Erythroblast (primary cell): ENCODE measurements at places on chromosomes 6 and 20.

DNA sequence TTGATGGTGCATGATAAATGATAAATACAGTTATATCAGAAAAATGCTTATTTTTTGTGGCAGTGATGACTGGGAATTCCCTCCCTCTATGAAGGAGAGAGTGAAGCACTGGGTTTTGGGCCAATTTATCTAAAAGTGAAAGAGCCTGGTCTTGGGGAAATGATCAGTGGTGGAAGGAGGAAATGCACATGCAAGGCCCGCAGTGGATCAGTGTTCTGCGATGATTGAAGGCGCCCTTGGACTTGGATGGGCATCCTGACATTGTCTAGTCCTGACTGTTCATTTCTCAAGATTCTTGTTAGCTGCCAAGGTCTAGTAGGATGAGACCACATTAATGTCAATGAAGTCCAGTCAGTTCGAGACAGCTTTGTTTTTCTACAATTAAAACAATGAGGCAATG is 272.0 kb upstream of the SLC35B3 start:
- DNase-seq = no peak

- no peak for DNase-seq
Measured at GRCh38 chr20:58696411-58696961, 3.9 kb downstream of the NPEPL1 start.

GRCh38 chr20:49831770-49832631 is 19.4 kb downstream of the SLC9A8 start:
- DNase-seq = no peak

DNA sequence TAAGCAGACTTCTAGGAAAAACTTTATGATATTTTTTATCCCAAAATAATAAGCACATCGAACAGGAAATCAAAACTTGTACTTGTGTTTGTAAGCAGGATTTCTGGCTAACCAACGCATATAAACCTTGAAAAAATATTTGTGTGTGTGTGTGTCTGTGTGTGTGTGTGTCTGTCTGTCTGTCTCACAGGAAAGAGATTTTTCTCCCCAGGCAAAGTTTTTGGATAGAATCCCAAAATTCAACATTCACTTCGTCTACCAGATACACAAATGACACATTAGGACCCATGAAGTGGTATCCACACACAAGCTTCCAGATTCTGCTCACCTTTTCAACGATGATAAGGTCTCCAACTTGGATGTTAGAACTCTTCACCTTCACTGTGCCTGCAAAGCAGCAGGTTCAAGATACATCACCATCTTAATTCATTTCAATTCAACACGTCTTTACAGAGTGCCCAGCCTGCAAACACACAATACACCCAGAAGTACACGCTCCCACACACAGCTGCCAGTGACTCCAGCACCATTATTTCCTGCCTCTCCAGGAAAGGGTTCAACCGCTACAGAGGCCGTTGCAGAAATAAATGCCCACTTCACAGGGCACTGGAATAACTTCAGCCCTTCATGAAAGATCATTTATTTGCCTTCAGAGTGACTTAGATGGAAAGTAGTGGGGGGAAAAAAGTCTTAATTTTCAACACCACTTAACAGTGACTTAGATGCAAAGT is 70.9 kb downstream of the ATP9A start:
- no peak for DNase-seq

DNA sequence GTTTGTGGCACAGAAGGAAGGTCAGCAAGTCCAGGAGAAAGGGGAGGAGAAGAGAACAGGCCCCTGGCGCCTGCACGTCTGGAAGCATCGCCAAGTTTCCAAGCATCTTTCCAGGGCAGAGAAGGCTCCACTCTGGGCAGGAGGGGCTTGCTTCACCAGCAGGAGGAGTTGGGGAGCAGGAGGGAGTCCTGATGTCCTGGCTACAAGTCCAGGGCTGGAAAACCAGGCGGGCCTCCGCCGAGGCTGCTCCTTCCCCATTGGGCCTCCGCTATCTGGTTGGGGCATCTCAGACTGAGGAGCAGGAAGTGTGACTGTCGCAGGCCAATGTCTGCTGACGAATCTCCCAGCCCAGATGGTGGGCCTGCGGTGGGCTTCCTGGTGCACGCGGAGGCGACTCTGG is 421.9 kb downstream of the PREX1 start:
- DNase-seq = no peak
